ENCODE measurements at places on chromosomes 2 and 18.
A peak's percentile ranks its signal among the peaks of the same experiment; 100 is the strongest.

DNA sequence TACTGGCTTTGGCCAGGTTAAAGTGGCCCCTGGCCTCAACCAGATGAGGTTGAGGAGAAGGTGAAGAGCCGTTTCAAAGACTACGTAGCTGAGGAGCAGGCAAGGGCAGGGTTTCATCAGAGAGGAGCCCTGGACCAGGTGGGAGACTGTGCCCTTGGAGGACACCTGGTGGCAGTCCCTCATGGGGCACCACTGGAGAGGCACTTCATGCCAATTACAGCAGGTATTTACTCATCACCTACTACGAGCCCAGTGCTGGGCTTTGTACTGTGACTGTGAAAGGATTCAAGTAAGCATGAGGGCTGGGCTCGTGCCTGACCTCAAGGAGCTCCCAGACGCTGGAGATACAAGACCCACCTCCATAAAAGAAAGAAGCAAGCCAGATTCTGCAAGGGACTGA lies 37.6 kb downstream of the SMAD7 start:
- peak; percentile 42 for DNase-seq

DNA sequence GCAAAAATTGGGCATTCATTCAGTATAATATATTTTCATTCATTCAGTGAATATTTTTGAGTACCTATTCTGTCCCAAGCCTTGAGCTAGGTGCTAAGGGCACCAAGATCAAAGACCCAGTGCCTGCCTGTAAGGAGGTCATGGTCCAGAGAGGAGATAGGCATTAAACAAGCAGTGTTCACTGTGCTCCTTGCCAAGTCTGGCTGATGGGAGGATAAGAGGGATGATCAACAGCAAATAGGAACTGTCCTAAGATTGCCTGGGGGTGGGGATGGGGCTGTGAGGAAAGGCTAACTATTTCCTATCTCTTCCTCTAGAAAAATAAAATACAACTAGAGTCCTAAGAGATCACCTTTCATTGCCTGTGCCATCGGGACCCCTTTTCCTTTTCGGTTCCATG lies 60.4 kb downstream of the SETBP1 start:
- no peak for DNase-seq

DNA sequence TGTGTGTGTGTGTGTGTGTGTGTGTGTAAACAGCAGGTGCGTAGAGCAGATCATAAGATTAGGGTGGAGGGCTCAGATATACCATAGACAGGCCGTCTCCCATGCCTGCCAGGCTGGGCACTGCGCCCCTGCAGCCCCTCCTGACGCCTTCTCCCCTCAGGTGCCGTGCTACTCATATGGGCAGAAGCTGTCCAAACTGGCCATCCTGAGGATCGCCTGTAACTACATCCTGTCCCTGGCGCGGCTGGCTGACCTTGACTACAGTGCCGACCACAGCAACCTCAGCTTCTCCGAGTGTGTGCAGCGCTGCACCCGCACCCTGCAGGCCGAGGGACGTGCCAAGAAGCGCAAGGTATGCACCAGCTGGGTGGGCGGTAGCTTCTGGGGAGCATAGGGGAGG lies 10.0 kb downstream of the ATOH8 start:
- DNase-seq, result no peak

DNA sequence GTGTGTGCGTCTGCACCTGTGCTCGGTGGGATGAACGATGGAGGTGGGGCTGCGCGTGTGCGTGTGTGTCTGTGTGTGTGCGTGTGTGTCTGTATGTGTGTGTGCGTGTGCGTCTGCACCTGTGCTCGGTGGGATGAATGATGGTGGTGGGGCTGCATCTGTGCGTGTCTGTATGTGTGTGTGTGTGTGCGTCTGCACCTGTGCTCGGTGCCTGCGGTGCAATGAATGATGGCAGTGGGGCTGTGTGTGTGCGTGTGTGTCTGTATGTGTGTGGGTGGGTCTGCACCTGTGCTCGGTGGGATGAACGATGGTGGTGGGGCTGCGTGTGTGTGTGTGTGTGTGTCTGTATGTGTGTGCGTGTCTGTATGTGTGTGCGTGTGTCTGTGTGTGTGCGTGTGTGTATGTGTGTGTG lies 48.5 kb upstream of the CTDP1 start:
- DNase-seq, result no peak

DNA sequence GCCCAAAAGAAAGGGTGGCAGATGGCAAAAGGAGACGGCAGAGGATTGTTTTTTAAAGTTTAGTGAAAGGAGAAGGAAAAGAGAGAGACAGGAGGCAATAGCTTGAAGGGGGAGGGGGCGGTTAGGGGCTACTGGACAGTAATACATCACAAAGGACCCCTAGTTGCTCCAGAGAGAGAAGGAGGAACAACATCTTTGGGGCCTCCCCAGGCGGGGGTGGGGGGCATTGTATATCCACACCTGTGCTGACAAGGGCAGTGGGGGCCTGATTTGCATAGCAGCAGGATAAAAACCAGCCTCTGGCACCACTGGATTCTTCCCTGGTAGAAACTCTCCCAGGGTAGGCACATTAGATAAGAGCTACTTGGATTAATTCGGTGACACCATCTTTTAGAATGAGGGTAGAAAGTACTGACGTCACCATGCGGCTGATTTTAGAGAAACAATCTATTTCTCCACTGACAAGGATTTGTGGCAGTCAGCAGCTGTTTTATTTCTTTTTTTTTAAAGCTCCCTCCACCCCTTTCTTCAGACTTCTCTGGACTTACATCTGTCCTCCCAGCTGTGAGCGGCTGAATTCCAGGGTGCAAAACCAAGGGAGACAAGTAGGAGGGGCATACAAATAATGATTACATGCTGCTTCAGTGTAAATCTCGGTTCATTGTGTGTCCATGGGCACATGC lies 199.8 kb upstream of the NRP2 start:
- no peak for DNase-seq

DNA sequence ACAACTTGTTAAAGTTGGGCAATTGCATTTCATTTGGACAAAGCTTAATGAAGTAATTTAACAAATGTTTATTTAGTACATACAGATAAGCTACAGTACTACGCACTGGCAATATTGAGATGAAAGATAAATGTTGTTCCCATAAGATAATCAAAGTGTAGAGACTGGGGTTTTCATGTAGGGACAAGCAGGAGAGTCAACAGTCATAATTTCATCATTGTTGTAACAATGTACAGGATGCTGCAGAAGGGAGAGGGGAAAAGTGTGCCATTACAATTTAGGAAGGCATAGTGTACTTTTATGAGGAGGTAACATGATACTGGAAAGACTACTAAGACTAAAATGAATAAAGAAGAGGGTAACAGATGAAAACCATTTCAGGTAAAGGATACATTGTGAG lies 441.6 kb downstream of the ERBB4 start:
- no peak for DNase-seq

DNA sequence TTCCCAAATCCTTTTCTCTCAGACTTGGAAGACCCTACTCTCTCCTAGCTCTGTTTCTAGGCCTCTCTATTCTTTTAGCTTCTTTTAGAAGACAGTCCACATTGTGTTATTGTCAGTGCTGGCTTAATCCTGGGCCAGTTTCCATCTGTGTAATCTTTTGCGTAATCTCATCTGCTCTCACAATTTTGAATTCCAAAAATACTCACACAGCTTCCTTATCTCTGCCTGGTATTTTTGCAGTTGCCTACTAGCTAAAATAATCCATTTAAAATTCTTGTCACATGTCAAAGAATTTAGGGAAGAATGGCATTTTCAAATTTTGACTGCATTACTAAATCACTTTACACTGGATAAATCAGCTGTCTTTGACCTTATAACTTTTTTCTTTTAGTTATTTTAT lies 200.6 kb upstream of the MEX3C start:
- no peak for DNase-seq

Measured in T-helper 1 cell (primary cell).